ENCODE measurements at places on chromosomes 7 and 10.

GRCh38 chr10:23884670-23885069 is 324.3 kb upstream of the KIAA1217 start:
- no peak for DNase-seq

GRCh38 chr10:5002013-5002727 is 1.5 kb downstream of the AKR1C2 start:
- no peak for DNase-seq

GRCh38 chr7:157008206-157009169 is 2.0 kb downstream of the MNX1 start:
- DNase-seq, result no peak

DNA sequence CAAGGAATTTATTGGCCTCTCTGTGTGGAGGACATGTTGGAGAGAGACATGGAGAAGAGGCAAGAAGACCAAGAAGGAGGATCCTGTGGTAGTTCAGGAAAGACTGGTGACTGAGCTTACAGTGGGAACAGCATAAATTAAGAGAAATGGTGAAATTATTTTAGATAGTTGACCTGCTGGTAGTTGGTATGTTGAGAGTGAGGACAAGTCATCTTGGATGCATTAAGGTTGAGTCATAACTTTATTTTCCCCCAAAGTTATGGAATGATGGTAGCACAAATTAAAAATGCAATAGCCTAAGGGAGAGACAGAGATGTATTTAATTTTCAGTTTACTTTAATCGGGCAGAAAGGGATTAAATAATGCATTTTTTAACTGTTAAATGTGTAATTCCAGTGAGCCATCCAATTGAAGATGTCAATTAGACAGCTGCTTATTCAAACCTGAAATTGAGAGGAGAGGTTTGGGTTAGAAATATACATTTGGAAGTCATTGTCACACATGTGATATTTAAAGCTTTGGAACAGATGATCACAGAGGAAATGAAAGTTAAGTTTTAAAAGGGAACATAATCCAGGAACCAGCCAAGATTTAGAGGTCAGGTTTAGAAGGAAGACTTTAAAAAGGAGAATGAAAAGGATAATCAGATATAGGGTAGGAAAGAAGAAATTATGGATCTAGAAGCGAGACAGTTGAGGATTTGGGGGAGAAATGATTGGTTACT is 80.6 kb downstream of the DGKB start:
- no peak for DNase-seq

DNA sequence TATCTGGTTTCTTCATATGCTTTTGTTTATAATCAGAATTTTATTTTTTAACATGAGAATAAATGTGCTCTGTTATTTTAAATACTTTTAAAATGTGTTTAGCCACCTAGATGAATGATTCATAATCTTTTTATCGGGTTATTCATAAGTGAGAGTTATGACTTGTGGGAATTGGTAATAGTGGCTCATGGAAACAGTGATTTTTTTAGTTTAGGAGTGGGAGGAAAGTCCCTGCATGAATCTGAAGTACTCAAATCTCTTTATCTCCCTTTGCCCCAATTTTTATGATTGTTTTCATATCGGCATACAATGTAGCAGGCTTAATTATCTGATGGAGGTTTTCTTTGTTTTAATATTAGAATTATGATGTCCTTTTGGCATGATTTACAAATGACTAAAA is 42.9 kb downstream of the TAX1BP1 start:
- DNase-seq, result no peak

GRCh38 chr10:3487228-3487627 is 297.8 kb downstream of the KLF6 start:
- no peak for DNase-seq

GRCh38 chr7:112093409-112093808 is 112.8 kb downstream of the DOCK4 start:
- no peak for DNase-seq

- no peak for DNase-seq
Observed at GRCh38 chr10:79203833-79204232, 135.1 kb downstream of the ZMIZ1 start.

GRCh38 chr7:111756687-111757178 is 194.4 kb upstream of the IMMP2L start:
- DNase-seq, result no peak

GRCh38 chr7:98464558-98464940 is 63.7 kb upstream of the BAIAP2L1 start:
- DNase-seq, result no peak

- DNase-seq, result no peak
Observed at GRCh38 chr10:16184096-16184597, 252.7 kb upstream of the PTER start.

DNA sequence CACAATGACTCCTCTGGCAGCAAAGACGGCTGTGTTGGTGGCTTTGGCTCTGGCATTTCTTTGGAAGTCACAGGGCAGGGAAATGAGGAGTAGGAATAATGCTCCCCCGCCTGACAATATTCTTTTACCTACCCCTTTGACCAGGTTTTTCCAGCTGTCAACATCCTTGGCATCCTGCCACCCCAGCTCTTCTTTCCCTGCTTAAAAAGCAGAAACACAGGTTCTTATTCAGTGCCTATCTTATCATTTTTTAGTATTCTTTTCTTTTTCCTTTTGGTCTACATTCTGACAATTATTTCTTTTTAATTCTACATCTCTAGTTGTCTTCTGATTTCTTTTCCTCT is 97.7 kb downstream of the CREB5 start:
- no peak for DNase-seq

GRCh38 chr7:147081117-147081516 is 964.5 kb downstream of the CNTNAP2 start:
- DNase-seq, result no peak

GRCh38 chr7:15685358-15686294 is 857 bp downstream of the MEOX2 start:
- DNase-seq, result no peak

DNA sequence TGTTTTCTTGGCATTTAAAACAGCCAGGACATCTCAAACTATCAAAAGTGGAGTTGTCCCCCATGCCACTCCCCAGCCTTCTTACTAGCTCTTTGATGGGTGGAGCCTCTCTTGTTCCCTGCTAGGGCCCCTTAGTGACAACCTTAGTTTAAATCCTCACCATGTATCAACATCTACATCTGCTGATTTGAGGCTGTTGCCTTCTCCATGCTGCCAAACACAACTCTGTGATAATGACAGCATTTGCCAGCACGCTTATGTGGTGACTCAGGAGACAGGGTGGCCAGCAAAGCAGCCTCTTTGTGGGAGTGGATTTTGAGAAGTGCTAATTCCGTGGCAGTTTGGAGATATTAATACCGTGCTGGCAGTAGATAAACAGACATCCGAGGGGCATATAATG is 145.4 kb downstream of the LRRC4 start:
- no peak for DNase-seq

DNA sequence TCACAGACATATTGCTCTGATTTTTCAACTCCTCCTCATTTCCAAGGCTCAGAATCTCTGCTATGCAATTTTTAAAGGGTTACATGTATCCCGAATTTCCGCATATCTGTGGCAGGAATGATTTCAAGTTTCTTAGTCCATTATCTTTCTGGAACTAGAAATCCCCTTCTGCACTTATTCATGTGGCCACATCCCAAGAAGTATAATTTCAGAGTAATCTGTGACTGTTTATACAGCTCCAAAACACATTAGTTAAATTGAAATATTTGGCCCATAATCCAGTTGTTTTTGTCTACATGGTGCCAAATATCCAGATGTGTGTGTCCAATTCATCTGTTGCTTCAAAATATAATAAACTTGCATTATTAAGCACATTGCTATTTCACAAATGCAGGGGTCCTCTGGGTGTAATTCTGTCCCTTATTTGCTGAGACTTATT is 271.2 kb downstream of the ARHGAP12 start:
- DNase-seq, result no peak

- DNase-seq, result no peak
Observed at GRCh38 chr7:69564454-69565417, 33.5 kb upstream of the AUTS2 start.

GRCh38 chr10:21858455-21858854 is 145.1 kb downstream of the DNAJC1 start:
- DNase-seq, result no peak

DNA sequence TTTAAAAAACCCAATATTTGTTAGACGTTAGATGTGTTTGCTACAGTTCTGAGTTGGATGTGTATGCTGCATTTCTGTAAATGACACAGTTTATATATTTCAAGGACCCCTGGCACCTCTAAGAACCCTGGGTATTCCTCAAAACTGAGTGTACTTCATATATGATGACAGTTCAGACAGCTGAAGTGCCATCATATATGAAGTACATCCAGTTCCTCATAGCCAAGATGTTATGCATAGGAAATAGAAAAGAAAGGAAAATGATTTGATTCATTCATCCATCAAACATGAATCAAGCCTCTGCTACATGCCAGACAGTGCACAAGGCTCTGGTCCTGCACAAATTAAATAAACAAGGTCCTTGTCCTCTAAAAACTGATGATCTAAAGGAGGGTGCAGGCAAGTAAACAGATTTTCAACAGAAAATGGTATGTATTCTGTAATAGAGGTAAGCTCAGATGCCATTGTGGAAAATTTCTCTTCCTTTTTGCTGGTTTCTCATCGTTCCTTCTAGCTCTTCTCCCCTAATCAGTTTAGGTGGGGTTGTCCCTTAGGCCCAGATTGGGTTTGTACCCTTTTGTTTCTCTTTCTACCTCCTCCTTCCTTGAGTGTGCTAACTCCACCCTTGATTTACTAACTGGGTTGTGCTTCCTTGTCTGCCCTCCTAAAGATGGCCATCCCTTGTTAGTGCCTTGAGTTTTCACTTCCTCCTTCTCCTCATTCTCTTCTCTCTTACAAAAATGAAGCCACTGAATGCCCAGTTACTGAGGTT is 25.3 kb upstream of the SMIM30 start:
- no peak for DNase-seq

Data from CD4-positive, alpha-beta T cell treated with Interleukin-21 for 1 hour (primary cell).